Neural progenitor cell (in vitro differentiated cells): ENCODE measurements at places on chromosomes 5 and 9. TPM values are rescaled to one million over a fixed set of nuclear protein-coding genes. Genes with fewer than 3 reads are reported as not detected.

OLFML2A gene
- total RNA-seq, result 3.1 and 9.0 TPM in 2 replicates

PCDHB11 gene
- 3.8 and 4.0 TPM in 2 replicates for total RNA-seq

RNF183 gene
- 0.09 and 0.28 TPM in 2 replicates for total RNA-seq

- no peak for DNase-seq
Measured at GRCh38 chr9:4038182-4038723, 261.6 kb downstream of the GLIS3 start.

DNA sequence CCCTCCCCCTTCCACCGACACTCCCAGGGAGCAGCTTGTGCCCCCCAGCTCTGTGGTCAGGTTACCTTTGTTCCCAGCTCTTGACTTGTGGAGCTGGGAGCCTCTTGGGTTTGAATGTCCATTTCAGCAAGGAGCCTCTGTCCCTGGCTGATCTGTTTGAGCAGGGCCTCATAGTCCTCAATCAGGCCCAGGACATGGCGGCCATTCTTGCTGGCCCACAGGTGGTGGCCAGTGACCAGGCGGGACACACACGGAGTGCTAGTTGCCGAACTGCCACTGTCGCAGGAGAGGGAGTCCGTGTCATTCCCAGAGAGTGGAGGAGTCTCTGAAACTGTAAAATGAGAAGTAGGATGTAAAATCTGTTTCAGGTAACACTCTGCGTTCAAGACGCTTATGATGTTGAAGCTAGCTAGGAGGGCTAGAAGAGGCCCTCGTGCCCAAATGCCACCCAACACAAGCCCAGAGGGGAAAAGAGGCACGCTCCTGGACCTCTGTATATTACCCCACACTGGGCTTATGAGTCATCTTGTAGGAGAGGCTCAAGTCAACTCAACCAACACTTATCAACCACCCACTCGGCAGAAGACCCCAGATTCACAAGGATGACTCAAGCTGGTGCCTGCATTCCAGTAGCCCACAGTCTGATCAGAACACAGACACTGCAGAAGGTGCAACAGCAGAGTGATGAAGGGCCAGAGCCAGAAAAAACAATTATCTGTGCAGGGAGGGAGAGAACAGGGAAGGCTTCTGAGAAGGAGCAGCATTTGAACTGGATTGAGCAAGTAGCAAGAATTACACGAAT, 177.0 kb downstream of the CDK5RAP2 start:
- DNase-seq, result no peak

GRCh38 chr5:136103118-136103517, 29.5 kb upstream of the SMAD5 start:
- no peak for DNase-seq
